Pancreas (tissue), 10 donors: ENCODE measurements at places on chromosomes 1 and 21. TPM values are rescaled to one million over a fixed set of nuclear protein-coding genes. Genes with fewer than 3 reads are reported as not detected.

The C1orf210 gene
- total RNA-seq = 12.7 TPM

GRCh38 chr1:55854911-55855310, 639.7 kb upstream of the USP24 start:
- no peak for DNase-seq

DNA sequence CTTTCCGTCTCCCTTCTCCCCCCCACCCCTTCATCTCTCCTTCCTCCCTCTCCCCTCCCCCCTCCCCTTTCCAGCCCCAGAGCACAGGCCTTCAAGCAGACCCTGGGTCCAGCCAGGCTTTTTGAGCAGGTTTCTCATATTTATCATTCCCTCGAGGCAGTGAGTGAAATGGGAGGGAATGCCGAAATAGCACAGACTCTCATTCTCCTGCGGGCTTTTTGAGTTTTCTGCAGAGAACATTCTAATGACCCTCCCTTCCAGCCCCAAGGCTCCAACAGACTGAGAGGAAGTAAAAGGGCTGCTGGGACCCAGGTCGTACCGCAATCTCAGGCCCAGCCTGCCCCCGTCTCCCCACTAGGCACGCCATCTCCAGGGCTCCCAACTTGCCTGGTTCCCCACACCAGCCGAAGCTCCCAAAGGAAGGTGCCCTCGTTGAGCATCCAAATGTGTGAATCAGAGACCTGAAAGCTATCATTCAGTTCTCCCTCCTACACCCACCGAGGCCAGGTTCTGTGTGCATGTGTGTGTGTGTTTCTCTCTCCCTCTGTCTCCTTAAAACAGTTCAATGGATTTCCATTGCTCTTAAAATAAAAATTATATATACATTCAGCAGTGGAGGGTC, 22.3 kb downstream of the ACTA1 start:
- DNase-seq = no peak

DNA sequence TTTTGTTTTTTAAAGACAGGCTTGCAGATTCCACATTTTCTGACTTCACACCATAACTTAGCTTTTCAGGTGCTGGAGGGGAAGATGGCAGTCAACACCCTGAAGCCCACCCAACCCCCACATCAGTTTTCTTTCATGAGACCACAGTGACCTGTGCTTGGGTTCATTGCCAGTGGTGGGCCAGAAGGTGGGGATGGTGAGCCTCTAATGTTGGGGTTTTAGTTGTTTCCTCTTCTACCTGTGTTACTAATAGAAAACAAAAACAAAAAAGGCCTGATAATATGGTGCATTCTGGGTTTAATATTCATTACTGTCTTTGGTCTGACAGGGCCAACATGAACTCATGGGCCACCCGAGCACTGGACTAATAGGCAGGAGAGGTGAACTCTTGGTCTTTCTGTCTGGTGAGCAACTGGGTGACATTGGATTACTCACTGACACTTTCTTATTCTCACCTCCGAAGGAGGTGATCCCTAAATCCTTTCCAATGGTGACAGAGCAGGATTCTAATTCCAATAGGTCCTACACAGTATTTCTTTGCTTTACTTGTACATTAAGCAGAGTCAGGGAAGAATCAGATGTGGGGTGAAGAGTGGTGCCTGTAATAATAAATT, 132.8 kb downstream of the CLIC6 start:
- no peak for DNase-seq

GRCh38 chr1:62377043-62377562, 57.9 kb upstream of the KANK4 start:
- DNase-seq = no peak

GRCh38 chr1:30196872-30197638, 526.3 kb downstream of the MATN1 start:
- DNase-seq = no peak

The HCN3 gene
- 1.1 TPM for total RNA-seq

DNA sequence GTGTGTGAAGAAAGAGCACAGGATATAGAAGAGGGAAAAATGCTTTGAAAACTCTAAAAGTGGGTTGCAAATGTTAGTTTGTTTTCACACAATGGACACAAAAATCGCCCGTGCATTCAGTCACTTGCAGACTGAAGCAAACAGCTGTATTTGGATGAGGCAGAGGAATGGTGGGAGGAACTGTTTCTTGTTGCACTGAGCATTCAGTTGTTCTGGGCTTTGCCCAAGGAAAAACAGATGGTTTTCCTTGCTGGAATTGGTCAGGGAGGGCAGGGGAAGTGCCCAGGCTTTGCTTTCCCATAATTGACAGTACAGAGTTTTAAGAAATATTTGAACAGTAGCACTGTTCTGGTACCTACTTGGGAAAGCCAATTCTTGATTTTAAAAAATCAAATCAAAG, 19.5 kb upstream of the WARS2 start:
- no peak for DNase-seq

The RGSL1 gene
- not detected for total RNA-seq

DNA sequence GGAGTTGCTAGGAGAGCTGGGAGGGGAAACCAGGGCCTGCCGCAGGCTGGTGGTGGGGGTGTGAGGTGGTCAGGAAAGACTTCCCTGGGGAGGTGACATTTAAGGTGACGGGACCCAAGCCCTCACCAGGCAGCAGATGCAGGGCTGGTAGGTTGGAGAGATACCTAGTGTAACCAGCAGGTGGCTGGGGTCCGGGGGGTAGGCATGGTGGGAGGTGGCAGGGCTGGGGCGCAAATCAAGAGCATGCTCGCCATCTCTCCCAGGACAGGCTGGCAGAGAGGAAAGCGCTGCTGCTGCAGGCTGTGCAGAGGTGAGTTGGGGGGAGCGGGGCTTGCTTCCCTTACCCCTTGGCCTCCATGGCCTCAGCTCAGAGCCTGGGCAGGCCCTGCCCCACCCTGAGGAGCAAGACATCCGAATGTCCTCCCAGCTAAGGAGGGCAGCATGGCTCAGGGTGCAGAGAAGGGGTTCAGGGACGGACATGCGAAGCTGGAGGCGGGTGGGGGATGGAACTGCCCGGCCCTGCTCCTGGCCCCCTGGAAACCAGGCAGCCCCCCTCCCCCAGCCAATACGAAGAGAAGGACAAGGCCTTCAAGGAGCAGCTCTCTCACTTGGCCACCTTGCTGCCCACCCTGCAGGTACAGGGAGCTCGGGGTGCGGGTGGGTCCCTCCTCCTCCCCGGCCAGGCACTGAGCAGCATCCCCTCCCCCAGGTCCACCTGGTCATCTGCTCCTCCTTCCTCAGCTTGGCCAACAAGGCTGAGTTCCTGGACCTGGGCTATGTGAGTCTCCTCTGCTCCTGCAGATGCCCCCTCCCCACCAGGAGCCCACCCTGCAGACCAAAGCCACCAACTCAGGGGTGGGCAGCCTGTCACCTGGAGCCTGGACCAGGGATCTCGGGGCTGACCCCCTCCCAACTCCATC, 4.0 kb downstream of the RNF207 start:
- DNase-seq = no peak

GRCh38 chr1:223700388-223700918, 11.9 kb upstream of the CAPN2 start:
- no peak for DNase-seq

The TTLL7 gene
- total RNA-seq = 14.1 TPM

- DNase-seq = no peak
Observed at GRCh38 chr1:50851034-50851433, 109.0 kb downstream of the FAF1 start.

- no peak for DNase-seq
Observed at GRCh38 chr21:34189506-34189905, 116.1 kb downstream of the MRPS6 start.

GRCh38 chr1:2073382-2074230, 23.4 kb downstream of the PRKCZ start:
- DNase-seq = no peak

DNA sequence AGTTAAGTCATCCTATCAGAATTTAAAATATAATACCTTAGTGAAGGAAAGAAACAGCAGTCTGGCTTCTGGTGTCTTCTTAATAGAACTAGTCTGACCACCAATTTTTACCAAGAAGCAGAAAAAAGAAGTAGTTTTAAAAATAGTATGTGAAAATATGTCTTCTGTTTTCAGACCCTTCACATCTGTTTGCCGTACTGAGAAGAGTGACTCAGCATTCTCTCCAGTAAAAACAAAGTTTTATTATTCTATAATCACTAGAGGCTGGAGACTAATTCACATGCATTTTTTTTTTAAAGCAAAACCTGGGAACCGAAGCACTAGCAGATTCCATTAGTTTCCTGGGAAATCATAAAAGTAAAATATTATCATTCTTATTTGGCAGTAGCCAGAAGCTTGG, 163.8 kb downstream of the COL24A1 start:
- DNase-seq = no peak

The TIE1 gene
- total RNA-seq = 2.1 TPM

DNA sequence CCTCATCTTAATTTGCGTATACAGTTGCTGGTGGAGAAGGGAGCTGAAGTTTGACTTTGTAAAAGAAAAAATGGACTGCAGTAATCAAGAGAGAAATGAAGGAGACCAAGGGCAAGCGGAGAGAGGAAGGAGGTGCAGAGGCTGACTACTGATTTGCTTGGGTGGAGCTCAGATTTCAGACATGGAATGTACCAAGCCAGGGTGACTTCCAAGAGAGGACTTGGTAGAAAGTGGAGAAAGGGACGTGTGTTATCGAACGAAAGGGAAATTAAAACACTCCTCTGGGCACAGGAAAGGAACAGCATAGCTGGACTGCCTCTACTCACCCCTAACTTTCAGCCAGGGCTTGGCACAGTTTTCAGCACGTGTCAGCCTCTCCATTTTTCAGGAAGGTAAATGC, 15.1 kb upstream of the HEATR1 start:
- no peak for DNase-seq

The TFB2M gene
- 5.7 TPM for total RNA-seq

The CAMSAP2 gene
- total RNA-seq = 4.1 TPM

DNA sequence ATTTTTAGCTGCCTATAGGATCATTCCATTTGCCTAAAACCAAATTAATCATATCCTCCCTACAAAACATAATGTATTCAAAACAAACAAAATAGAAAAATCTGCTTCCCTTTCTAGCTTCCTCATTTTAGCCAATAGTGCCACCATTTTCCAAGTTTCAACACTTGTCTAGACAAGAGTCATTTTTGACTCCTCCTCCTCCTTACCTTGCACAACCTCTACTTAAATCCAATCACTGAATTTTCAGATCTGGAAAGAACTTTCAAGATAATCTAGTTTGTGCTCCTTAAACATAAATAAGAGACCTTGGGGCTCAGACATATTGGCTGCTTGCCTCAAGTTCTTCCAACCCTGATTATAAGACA, 7.4 kb downstream of the STX6 start:
- no peak for DNase-seq

The TMEM81 gene
- 0.67 TPM for total RNA-seq

The LAMB3 gene
- total RNA-seq = 25.8 TPM

The FAM72A gene
- not detected for total RNA-seq

DNA sequence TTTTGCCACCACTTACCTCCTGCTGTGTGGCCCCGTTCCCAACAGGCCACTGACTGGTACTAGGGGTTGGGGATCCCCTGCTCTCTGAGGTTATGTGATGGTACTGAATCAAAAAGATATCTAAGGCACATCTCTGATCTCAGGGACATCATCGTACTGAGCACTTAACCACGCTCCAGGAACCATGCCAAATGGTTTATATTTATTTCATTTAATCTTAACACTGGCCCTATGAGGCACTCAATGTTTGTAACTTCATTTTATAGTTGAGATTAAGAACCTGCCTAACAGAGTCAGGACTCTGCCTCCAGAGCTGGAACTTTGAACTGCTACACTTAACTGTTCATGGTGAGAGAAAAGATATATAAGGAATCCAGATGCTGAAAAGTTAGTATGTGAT, 98.0 kb upstream of the HP1BP3 start:
- no peak for DNase-seq

The TCHHL1 gene
- total RNA-seq = not detected

- DNase-seq = no peak
Observed at GRCh38 chr1:18661404-18662285, 31.0 kb downstream of the PAX7 start.

- no peak for DNase-seq
Observed at GRCh38 chr1:197277166-197277565, 9.1 kb downstream of the CRB1 start.

DNA sequence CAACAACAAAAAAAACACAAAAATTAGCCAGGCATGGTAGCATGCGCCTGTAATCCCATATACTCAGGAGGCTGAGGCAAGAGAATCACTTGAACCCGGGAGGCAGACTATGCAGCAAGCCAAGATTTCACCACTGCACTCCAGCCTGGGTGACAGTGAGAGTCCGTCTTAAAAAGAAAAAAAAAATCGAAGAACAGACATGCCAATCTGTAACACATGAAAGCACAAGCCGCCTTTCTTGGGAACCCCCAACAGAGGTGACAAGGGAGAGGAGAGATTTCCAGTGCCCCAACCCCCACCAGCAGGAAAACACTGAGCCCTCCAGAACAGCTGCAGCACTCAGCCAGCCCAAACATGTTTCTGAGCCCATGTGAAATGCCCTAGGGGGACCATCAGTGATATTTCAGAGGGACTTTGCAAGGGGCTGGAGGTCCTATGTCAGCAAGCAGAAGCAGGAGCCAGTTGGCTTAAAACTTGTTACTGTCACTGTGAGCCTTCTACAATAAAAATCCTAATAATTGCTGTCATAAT, 14.2 kb upstream of the EFNA1 start:
- DNase-seq = no peak

GRCh38 chr1:229759037-229759435, 133.0 kb downstream of the URB2 start:
- no peak for DNase-seq

DNA sequence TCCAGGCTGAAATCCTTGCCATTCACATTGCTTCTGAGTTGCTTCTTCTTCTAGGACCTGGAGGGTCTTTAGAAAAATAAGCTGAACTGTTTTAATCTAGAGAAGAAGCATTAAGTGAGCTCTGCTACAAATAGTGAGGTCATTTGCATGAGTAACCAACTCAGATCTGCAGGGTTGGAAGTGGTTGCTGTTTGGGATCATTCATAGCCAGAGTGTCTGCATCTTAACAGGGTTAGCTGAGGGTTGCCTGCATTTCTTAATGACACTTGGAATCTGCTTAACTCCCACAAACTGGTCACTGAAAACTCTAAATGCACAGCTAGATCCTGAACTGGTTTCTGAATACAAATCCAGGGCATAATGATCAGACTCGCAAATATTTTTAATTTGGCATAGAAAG, 9.9 kb downstream of the CNIH3 start:
- DNase-seq = no peak

DNA sequence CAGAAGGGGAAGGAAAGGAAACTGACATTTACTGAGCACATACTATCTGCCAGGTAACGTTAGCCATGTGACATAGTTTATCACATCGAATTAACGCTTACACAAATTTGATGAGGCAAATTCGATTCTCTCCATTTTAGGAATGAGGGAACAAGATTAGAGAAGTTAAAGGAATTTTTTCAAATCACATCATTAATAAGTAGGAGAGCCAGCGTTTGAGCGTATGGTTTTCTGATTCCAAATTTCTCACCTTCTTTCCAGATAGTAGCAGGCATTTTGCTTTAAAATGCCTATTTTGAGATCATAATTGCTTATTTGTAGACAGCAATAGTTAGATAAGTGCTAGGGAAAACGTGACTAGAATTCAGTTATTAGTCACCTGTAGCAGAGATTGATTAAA, 19.3 kb downstream of the FMO3 start:
- DNase-seq = no peak

DNA sequence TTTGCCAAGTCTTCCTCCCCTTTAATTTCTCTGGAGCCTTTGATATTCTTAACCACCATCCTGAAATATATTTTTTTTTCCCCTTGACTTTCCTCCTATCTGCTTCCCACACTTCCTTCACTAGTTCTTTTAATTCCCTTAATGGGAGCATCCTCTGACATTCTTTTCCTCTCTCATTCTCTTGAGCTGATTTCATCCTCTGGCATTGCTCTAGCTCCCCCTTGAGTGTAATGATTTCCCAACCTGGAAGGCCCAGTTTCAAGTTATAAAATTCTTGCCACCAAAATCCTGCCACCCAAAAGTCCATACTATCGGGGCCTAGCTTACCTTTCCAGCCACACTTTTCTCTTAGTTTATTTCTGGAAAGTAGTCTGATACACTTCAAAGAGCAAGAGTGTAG, 39.5 kb upstream of the UBE2U start:
- no peak for DNase-seq
